ENCODE measurements at places on chromosomes 7 and 10.
A peak's percentile ranks its signal among the peaks of the same experiment; 100 is the strongest.

GRCh38 chr7:115526278-115526677 is 504.3 kb downstream of the TFEC start:
- no peak for DNase-seq

DNA sequence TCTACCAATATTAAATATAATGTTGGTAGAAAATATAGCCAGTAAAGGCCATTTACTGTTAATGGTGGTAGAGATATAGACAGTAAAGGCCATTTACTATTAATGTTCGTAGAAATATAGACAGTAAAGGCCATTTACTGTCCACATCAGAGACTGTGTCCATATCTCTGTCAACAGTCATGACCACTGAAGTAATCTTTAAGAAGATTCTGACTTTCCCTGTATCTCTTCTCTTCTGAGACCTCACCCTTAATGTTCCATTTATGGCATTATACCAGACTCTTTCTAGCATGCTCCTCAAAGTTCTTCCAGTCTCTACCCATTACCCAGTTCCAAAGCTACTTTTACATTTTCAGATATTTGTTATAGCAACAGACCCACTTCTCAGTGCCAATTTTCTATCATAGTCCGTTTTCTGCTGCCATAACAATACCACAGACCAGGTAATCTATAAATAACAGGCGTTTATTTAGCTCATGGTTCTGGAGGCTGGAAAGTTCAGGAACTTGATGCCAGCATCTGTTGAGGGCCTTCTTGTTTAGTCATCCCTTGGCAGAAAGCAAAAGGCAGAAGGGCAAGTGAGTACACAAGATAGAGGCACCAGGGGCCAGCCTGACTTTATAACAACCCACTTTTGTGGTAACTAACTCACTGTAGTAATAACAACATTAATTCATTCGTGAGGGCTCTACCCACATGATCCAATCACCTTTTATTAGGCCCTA is 7.9 kb upstream of the NUDCD3 start:
- no peak for DNase-seq

DNA sequence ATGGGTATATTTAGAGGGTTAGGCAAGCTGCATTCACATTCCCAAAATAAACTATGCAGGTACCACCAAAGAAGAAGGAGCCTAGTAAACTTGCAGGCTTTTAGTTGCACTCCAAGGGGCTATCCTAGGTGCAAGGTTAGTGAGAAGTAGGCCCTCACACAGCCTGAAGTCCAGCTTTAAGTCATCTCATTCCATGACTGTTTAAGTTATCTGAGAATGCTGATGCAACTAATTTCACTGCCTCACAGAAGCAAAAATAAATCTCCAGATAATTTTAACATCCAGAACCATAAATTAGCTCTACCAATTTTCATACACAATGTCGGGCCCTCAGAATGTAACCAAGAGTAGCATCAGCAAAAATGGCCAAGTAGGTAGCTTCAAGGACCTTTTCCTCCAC is 34.3 kb upstream of the HHEX start:
- DNase-seq = no peak

GRCh38 chr7:116582806-116583444 is 58.1 kb downstream of the CAV1 start:
- DNase-seq = no peak

DNA sequence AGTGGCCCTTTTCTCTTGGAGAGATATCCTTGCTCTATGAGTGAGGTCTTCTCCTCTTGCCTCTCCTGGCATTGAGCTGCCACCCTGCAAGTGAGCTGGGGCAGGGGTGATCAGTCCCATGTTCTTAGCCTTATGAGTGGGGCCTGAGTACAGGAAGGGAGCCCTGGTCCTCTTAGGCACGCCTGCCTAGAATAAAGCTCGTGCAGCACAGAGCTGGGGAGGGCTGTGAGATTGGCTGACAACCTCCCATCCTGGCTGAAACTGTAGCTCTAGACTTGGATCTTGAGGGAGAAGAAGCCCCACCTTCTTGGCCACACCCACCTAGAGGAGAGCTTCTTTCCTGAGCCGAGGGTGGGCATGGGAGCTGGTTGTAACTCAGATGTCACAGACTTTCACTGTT is 305.0 kb upstream of the ZNF32 start:
- no peak for DNase-seq

DNA sequence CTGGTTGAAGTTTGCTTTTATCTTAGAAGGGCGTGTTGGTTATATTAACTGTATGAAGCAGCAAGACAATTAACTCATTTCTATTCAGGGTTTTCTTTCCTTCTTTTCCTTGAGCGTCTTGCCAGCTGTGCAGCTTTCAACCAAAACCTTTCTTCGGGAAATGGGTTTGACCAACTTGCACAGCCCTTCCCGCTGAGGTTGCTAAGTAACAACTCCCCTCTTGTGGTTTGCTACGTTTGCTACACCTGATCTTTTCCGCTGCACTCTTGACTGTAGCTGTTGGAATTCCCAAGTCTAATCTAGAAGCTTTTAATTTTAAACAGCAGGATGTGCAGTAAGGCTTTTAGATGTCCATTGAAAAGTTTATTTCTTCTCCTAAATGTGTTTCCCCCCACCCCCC is 116.9 kb downstream of the CDCA7L start:
- DNase-seq = no peak

DNA sequence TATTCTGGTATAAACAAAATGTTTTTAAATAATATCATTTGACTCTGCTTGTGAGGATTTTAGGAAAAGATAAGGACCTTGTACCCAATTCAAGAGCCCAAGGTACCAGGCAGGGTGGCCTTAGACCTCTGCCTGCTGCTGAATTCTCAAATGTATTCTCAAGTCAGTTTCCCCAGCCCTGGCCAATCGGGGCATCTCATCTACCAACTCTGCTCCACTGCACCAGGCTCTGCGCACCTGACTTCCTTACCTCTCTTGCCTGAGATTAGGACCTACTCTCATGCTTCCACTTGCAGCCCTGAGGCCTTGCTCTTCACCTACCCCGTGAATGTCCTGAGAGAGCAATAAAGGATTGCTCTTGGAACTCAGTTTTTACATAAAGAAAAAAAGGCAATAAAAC is 69.6 kb upstream of the EZH2 start:
- no peak for DNase-seq

GRCh38 chr7:2523461-2523936 is 3.9 kb downstream of the LFNG start:
- DNase-seq = no peak

- no peak for DNase-seq
Observed at GRCh38 chr10:3435671-3436070, 263.1 kb upstream of the PITRM1 start.

DNA sequence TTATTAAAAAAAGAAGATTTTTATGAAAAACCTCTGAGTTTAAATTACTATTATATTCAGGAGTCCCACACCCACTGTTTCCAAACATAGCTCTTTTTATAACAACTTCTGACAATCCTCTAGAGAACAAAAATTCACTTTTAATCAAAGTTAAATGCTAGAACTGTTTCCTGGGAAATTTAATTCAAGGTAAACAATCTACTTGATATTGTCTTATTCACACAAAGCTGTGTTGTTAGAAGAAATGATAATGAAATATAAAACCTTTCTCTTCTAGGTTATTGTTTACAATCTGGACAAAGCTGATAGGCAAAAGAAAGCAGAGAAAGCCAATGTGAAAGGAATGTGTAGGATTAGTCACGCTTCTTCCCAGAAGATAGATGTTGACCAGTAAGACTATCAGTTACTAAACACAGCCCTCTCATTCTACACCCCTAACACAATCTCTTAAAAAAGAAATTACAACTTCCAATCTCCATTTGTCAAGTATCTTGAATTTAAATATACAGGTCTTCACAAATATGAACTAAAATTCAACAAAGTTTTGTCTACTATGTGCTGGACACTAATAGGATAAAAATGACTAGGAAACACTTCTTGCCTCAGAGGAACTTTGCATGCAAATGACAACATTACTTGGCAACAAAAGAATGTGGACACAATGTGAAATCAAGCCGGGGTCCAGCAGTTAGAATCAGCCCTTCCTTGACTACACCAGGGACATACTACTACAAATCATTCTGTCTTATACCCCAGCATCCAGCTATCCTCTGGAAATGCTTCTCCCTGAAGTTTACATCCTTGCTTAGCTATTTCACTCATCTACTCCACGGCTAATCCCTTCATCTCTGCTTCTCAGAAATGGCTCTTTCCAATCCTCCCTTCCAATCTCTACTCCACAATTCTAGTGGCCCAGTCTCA is 123.7 kb downstream of the IMMP2L start:
- DNase-seq = no peak

- DNase-seq = no peak
Observed at GRCh38 chr7:25732766-25733217, 419.2 kb upstream of the NFE2L3 start.

- no peak for DNase-seq
Observed at GRCh38 chr10:61662794-61663259, at the start of gene CABCOCO1. CABCOCO1 (plus strand) TSS chr10:61662929; CDS start chr10:61662973, 44 bp downstream.

- peak; percentile 6 for DNase-seq
Observed at GRCh38 chr10:34024693-34025425, 690.4 kb upstream of the NRP1 start.

DNA sequence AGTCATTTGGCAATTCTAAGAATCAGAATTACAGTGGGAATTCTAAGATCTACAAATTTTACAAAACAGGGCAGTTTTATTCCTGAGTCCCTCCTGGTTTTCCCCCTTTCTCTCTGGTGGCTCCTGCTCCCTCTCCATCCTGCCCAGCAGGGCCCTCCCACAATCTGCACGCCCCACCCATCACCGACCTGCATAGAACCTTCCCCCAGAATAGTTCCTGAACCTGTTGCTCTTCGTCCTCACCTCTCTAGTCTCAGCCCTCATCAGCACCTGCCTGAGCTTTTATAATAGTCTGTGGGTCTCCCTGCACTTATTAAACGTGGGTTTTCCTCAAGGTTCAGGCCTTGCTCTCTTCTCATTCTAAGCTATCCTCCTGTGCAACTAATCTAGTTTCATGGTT is 49.1 kb upstream of the MNX1 start:
- DNase-seq = no peak

GRCh38 chr7:151647874-151648273 is 128.2 kb upstream of the RHEB start:
- no peak for DNase-seq

- DNase-seq = no peak
Observed at GRCh38 chr7:152633072-152633471, 42.9 kb downstream of the XRCC2 start.

- no peak for DNase-seq
Observed at GRCh38 chr7:111788286-111789047, 226.2 kb upstream of the IMMP2L start.

DNA sequence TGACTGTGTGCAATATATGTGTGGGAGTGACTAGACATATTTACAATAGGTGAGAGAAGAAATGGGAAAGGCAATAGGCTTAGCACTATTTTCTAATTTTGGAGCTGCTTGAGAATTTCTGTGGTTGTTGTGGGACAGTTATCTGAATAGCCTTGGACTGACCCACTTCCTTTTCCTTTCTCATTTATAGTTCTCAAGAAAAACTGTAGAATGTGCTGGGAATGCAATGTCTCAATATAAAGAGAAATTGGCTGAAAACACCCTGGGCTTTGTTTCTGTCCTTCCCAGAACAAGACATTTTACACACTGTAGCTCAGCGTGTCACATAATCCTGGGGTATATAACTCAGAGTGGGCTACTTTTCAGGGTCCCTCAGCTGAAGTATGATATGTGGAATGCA is 153.0 kb upstream of the RHOBTB1 start:
- no peak for DNase-seq

DNA sequence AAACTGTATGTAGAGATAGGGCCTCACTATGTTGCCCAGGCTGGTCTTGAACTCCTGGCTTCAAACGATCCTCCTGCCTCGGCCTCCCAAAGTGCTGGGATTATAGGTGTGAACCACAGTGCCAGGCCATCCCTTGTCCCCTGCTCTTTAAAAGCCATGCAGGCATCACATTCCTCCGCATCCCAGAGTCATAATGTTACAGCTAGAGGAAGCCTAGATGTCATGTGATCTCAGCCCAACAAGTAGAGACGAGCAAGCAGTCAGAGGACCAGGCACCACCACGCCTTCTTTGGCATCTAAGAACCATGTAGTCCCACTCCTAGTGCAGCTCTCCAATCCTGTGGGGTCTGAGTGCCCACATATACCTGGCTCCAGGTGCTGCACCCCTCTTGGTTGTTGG is 13.1 kb downstream of the PODXL start:
- DNase-seq = no peak

DNA sequence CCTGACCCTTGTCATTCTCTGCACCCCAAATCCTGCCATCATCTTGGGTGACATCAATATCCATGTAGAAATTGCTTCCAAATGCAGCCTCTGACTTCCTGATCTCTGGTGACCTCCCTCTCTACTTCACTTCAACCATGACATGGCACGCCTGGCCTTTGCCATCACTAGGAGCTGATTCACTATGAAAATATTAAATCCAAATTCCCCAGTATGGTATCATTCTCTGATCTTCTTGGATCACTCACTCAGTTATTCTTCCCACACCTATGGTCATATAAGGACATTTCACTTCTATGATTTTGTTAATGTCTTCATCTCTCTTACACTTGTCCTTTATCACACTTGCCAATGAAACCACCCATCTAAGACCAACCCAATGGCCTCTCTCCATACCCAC is 73.7 kb upstream of the ODAD2 start:
- no peak for DNase-seq

DNA sequence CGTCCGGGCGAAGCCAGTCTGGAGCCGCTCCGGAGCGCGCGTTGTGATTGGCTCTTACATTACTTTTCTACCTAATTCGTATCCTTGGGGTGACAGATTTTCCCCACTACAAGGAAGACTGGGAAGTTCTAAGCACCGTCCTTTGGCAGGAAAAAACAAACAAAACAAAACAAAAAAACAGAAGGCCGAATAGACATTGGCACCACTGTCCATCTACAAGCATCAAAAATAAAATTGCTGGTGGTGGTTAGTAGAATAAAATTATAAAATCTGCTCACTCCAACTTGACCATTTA is 651 bp upstream of the SKAP2 start:
- no peak for DNase-seq

- no peak for DNase-seq
Observed at GRCh38 chr7:3336042-3336665, 35.1 kb downstream of the SDK1 start.

DNA sequence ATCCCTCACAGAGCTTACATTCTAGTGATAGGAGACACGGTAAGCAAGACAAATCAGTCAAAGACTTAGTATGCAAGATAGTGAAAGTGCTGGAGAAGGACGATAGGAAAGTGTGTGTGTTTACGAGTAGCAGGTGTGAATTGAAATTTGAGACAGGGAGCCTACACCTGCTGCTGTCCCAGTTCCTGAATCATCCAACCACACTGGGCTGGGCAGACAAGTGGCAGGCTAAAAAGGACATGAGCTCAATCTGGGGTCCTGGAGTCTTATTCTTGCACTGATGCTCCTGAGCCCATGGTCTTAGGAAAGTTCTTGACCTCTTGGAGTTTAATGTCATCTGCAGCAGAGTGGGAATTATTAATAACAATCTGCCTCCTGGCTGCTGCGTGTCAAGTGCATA is 16.2 kb downstream of the RBP3 start:
- DNase-seq = no peak

DNA sequence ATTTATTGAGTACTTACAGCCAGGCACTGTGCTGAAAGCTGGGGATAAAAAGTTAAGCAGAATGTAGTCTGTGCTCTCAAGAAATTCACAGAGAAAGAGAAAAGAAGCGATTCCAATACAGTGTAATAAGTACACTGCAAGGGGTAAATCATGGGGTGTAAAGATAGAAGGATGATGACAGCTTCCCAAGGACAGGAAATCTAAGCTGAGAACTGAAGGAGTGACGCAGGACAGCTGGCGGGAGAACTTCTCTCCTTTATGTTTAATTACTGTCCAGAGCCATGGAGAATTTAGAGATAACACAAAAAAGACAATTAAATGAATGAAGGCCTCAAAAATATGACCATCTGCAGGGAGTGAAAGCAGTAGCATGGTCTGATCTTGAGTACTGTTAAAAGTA is 34.8 kb downstream of the C7orf33 start:
- no peak for DNase-seq

Measured in DND-41 (cell line).